NCI-H446 (cell line): ENCODE measurements at places on chromosomes 1 and 21.

- DNase-seq = no peak
Observed at GRCh38 chr1:234561319-234561718, 48.7 kb downstream of the IRF2BP2 start.

DNA sequence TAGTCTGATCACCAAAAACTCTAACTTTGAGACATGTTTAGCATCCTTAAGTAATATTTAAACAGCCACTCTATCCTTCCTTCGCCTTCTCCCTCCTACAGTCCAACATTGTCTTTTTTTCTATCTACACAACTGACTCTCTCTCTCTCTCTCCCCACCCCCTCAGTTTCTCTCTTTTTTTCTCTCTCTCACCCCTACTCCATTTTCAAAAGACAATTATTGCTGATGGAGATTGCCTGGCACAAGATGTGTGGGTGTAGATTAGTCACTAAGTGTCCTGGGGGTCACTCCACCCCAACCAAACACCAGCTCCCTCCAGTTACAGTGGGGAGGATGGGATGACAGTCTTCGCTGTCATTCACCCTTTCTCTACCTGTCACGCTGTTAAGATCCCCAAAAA is 94.5 kb upstream of the NFIA start:
- DNase-seq = no peak

DNA sequence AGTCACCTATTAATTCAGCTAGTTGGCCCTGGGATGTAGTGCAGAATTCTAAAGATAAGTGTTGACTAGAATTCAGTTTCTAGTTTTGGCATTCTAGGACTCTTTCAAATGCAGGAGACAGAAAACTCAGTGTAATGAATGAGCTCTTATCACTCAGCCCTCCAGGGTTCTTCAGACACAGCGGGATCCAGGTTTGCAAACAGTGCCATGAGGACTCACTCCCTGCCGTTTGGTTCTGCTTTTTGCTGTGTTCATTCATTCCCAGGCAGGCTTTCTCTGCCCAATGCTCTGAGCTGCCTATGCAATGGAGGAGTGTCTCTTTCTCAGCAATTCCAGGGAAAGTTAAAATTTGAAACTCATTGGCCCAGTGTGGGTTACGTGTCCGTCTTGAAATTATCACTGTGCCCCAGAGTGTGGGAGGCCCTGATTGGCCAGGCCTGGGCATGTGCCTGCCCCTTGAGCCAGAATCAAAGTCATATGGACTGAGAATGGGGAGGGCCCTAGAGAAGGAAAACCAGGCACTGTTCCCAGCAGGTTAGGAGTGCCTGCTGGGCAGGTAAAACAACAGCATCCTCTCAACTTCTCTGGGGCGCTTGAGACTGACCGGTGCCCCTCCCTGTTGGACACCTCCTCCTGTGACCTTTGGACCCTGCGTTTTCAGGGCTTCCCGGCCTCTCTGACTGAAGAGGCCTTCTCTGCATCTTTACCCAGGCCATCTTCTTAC is 43.4 kb downstream of the TMEM51 start:
- no peak for DNase-seq

- no peak for DNase-seq
Observed at GRCh38 chr1:150999051-150999674, 7.5 kb downstream of the MINDY1 start.

- no peak for DNase-seq
Observed at GRCh38 chr21:34933609-34934335, 115.3 kb downstream of the RUNX1 start.

GRCh38 chr21:40847951-40848350 is 993 bp upstream of the DSCAM start:
- DNase-seq = no peak

DNA sequence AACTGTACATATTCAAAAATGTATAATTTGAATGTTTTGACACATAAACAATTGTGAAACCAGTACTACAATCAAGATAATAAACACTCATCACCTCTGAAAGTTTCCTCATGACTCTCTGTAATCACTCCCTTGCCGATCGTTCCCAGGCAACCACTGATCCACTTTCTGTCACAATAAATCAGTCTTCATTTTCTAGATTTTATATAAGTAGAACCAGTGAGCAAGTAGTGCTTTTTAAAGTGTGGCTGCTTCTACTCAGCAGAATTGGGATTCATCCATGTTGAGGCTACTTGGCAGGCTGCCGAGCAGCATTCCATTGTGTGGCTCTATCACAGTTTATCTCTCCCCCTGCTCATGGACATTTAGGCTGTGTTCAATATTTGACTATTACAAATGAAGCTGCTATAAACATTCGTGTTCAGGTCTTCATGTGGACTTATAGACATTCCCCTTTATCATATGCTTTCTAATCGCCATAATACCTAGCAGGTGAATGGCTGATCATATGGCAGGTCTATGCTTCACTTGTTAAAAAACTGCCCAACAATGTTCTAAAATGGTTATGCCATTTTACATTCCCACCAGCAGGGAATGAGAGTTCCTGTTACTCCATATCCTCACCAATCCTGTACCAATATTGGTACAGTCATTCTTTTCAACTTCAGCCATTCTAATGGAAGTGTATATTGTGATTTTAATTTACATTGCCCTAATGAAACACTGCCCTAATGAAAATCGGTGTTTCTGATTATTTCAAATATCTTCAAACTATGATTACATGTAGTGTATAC is 20.5 kb downstream of the TEX38 start:
- peak; percentile 67 for DNase-seq

DNA sequence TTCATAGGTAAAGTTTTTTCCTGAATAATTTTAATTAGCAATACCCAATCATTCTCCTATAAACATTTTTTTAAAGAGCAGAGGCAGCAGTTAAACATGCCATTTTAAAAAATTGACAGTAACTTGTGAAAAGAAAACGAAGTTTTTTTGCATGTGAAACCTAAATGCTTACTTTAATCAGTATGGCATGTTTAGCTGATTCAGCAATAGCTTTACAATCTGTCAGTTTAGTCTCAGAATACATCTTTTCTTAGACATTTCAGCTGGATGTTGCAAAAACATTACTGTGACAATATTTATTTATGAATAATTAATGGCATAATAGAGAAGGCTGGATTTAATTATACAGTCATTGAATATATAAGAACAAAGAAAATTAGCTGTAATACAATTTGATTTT is 1132.4 kb upstream of the ADGRL2 start:
- no peak for DNase-seq

GRCh38 chr1:35847935-35848565 is 35.0 kb upstream of the AGO1 start:
- no peak for DNase-seq
